ENCODE measurements at places on chromosomes 11 and 22. TPM values are rescaled to one million over a fixed set of nuclear protein-coding genes. Genes with fewer than 3 reads are reported as not detected.

Gene FAM111B
- under 0.01 TPM for total RNA-seq

Gene OR51B2
- total RNA-seq = not detected

Gene OR52I2
- total RNA-seq = not detected

Gene CD248
- total RNA-seq = 0.68 TPM

Gene NPAS4
- not detected for total RNA-seq

Gene RAB1B
- total RNA-seq = 61.2 TPM

Gene EFCAB6
- total RNA-seq = 0.68 TPM

Gene ABCC8
- total RNA-seq = not detected

Gene OR8A1
- total RNA-seq = not detected

Gene E2F8
- under 0.01 TPM for total RNA-seq

Gene PGR
- not detected for total RNA-seq

Gene ASCL2
- 0.21 TPM for total RNA-seq

Gene WNT11
- total RNA-seq = 0.21 TPM

Gene ANGPTL5
- total RNA-seq = not detected

Gene GVQW3
- under 0.01 TPM for total RNA-seq

Gene KRTAP5-2
- total RNA-seq = not detected

Gene LMO1
- not detected for total RNA-seq

Gene C22orf31
- not detected for total RNA-seq

Gene PIH1D2
- 0.50 TPM for total RNA-seq

Gene LBHD1
- 1.9 TPM for total RNA-seq

Gene LRRC74B
- total RNA-seq = not detected

Gene GALNT18
- 14.4 TPM for total RNA-seq
